Activated CD4-positive, alpha-beta T cell treated with anti-CD3 and anti-CD28 coated beads, Interleukin-2, amount 50 U/mL, for 4 hours (primary cell): ENCODE measurements at places on chromosomes 16 and 17.
A peak's percentile ranks its signal among the peaks of the same experiment; 100 is the strongest.

DNA sequence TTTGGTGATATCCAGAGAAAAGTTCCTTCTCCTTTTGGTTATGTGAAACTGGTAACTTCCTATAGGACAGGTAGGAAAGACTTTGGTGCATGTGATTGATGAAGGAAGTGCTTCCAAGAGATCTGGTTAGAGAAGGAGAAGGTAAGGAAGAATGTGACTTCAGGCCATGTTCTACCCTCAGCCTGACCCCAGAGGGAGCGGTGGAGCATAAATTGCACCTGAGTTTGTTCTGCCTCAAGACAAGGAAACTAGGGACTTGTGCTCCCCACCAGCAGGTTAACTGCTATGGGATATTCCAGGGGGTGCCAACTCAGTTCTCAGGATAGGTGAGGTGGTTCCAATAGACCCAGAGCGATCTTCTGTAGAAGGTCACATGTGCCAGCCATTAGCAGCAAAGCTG lies 299.3 kb upstream of the XYLT1 start:
- no peak for DNase-seq

DNA sequence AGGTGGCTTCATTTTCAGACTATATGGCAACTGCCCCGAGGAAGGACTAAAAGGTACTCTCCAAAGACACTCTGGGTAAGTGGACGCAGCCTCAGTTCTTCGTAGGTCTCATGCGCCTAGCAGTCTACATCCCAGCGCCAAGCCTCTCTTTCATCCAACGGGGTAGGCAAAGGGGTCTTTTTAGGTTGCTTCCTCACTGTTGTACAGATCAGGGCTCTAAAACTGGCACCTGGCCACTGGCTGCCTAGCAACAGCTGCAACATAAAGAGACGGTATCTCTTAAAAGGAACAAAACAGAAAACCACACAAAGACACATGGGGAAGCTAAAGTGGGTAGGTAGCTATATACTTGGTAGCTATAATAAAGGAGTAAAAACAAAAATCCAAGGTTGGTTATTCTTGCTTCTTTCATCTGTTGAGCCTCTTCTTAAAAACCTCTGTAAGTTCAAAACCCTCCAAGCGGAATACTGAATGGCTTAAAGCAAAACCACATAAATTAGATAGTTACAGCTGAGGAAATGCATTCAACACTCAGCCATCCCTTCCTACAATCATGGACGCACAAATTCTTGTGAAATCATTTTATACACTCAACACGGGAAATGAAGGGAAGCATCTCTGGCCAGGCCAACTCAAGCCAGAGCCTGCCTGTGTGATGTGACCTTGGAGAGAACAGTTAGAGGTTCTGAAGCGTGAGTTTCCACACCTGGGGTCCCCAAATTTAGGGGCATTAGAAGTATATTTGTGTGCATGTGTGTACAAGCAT lies 22.7 kb downstream of the CYTH1 start:
- DNase-seq = peak; percentile 58

- DNase-seq = no peak
Measured at GRCh38 chr17:16988749-16989229, 16.9 kb upstream of the TNFRSF13B start.

DNA sequence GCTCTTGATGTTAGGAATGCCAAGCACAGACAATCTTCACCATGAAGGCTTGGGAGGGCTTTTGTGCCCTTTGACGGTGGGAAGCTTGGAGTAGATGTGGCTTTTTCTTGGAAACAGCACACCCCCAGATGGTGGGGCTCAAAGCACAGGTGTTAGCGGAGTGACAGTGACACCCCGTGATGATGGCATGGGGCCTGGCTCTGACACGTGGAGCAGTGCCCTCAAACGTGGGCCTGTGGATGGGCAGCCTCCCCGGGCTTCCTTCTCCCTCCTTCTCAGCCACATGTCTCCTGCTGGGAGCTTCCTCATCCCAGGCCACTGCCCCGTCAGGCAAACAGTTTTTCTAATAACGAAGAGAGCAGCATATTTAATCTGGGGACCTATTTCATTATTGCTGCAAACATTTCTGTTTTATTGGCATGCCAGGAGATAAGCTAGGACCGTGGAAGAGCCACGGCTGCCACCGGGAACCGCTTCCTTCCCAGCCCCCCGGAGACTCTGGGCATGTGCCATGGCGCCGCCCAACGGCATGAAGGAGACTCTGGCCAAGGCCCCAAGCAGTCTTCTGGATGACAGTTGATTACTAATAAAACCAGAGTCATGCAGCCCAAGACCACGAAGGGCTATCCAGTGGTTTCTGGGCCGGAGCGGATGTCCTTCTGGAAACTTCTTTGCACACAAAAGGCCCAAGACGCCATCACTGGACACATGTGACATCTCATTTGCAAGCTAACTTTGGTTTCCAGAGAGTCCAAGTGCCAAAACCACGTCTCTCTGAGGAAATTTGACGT lies 280.3 kb upstream of the FOXF1 start:
- DNase-seq = no peak

GRCh38 chr17:75352079-75352569 lies 53.4 kb downstream of the GRB2 start:
- no peak for DNase-seq

GRCh38 chr16:10178080-10178479 lies 4.1 kb downstream of the GRIN2A start:
- no peak for DNase-seq

GRCh38 chr16:57396786-57397185 lies 7.8 kb upstream of the CCL17 start:
- no peak for DNase-seq
